ENCODE measurements at places on chromosomes 1 and 21. TPM values are rescaled to one million over a fixed set of nuclear protein-coding genes. Genes with fewer than 3 reads are reported as not detected.

The LYPD8 gene
- polyA plus RNA-seq: not detected

The KRTAP7-1 gene
- polyA plus RNA-seq: not detected

The DENND2C gene
- 2.8 TPM for polyA plus RNA-seq

The TEX38 gene
- not detected for polyA plus RNA-seq

The MMEL1 gene
- polyA plus RNA-seq: not detected

The LSM10 gene
- polyA plus RNA-seq: 72.5 TPM

The OR14K1 gene
- not detected for polyA plus RNA-seq

The DNASE2B gene
- not detected for polyA plus RNA-seq

The CD1B gene
- not detected for polyA plus RNA-seq

The FAM110D gene
- not detected for polyA plus RNA-seq

The MR1 gene
- polyA plus RNA-seq: 25.4 TPM

The CA6 gene
- not detected for polyA plus RNA-seq

The SNX27 gene
- 17.9 TPM for polyA plus RNA-seq

The SMCP gene
- polyA plus RNA-seq: not detected

The CLEC20A gene
- not detected for polyA plus RNA-seq

The ASTN1 gene
- polyA plus RNA-seq: not detected

The GDAP2 gene
- 19.6 TPM for polyA plus RNA-seq

The GJC2 gene
- polyA plus RNA-seq: 0.14 TPM

The KIF14 gene
- 2.2 TPM for polyA plus RNA-seq

The ZNF672 gene
- 11.6 TPM for polyA plus RNA-seq

The OPRD1 gene
- polyA plus RNA-seq: not detected

The FBXO2 gene
- 0.54 TPM for polyA plus RNA-seq

The CLCA4 gene
- polyA plus RNA-seq: not detected

The TMCO2 gene
- not detected for polyA plus RNA-seq

The PHLDA3 gene
- polyA plus RNA-seq: 112 TPM

The DEPDC1 gene
- polyA plus RNA-seq: 15.3 TPM
